ENCODE measurements at places on chromosomes 7 and 10.

GRCh38 chr10:78511324-78512204 is 477.9 kb downstream of the RPS24 start:
- DNase-seq, result no peak

DNA sequence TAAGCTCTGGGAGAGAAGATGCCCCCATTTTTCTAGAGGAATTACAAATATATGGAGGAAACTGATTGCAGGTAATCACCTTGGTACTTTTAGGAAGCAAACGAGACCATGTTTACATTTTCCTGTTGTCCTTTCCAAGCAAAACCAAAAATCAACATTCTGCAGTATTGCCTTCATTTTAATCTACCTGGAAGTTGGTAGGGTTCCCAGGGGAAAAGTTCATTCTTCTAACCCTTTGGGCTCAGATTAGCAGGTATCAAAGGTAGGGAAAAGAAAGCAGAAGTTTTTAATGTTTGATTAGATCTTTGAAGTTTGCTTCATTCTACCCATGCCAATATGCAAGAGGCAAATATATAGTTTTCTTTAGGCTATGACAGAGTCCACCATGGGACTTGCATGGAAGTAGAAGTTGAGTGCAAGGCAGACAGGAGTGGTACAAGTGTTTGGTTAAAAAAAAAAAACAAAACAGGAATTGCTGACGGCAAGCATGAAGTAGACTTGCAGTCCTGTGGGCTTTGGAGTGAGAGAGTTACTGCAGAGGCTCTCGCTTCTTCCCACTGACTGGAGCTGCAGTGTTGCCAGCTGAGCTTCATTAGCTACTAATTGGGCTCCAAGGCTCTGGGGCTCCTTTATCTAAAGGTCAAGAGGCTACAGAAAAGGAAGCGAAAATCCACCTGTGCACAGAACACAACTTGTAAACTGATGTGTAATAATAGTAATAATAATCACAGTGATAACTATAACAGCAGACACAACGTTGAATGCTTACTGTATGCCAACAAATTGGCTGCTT is 28.9 kb upstream of the ASAH2 start:
- no peak for DNase-seq

DNA sequence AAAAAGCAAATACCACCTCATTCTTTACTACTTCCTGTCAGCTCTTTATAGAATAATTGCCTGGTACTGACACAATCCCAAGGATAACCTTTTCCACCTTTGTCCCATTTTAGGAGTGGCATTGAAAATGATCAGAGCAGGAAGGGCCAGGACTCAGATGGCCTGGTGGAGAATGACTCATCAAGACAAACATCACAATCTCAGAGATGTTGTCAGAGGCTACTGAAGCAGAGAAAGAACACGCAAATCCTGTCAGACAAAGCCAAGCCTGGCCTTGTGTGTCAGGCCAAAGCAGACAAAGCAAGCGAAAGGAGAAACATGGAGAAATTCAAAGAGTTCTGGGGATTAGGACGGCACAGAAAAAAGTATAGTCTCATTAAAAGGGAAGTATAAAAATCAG is 40.9 kb downstream of the NSUN6 start:
- DNase-seq, result peak; percentile 62

- peak; percentile 9 for DNase-seq
Measured at GRCh38 chr7:112779667-112780066, 10.5 kb downstream of the TMEM168 start.

DNA sequence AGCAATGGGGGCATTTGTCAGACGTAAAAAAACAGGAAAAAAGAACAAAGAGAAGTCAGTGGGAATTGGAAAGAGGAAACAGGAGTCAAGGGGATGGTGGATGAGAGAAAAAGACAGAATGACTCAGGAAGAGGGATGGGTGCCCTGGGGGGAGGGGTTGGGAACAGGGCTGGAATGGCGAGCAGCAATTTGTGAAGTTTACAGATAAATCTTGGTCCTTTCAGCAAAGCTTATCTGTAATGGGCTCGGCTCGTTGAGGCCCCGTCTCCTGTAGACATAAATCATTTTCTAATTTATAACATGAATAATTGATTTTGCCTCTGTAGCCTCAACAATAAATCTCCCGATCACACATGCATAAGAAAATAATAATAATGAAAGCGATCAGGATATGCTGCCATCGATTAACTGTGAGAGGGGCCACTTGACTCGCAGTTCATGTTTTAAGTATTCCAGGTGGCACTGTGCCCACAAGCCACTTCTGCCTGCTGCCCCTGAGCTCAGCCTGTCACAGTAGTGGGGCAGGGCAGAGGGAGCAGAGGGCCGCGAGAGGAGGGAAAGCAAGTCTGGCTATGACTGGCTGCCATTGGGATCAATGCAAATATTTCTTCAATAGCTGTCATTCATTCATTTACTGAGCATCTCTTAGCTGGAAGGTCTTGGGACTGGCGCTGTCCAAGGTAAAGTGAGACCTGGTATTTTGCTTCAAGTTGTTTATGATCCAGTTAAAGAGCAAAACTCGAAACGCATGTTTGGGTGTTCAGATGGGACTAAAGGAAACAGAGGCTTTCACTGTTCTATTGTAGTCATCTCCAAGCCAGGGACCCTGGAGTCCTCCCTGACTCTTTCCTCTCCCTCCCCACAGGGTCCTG is 47.4 kb upstream of the R3HCC1L start:
- DNase-seq, result no peak

GRCh38 chr7:155001756-155002410 is 1.0 kb downstream of the PAXIP1 start:
- DNase-seq, result peak; percentile 8

- no peak for DNase-seq
Measured at GRCh38 chr7:139299296-139299695, 41.8 kb upstream of the FMC1 start.

GRCh38 chr10:45354261-45354660 is 19.8 kb upstream of the ALOX5 start:
- DNase-seq, result peak; percentile 56

DNA sequence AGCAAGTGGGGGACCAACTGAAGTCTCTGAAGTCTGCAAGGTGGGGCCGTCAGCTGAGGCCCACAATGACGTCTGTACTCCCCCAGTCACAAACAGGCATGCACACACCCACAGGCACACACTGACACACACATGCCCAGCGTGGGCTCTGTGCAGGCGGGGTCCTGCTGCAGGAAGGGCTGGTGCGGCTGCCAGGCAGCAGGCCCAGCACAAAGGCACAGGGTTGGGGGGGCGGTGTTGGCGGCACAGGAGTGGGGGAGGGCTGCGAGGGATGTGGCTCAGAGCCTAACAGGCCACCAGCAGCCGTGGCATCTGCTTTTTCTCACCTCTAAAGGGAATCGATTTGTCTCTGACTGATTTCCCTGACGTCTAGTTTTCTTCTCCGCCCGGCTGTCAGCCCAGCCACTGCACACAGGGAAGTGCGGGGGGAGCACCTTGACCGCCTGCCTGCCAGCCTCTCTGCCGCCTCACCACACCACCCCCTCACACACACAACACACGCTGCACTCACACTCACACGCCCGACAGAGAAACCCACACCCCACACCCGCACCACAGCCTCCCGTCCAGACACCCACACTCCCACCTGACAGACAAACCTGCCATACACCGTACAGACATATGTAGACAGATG is 43.5 kb upstream of the ZMIZ1 start:
- no peak for DNase-seq

DNA sequence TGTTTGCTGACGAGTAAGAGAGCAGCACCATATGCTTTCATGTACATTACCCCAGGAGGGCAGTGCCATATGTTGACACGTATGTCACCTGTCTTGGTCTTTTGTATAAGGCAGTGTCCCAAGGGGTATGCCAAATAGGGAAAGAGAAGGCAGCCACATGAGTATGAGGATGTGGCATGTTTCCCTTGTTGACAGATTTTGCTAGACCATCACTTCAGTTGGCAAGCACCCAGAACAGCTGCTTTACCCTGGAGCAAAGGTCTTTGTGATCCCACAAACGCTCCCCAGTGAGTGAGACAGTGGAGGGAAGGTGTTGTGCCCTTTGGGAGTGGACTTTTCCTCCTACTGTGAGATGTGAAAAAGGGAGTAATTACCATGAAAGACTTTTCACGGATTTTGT is 350.1 kb downstream of the ETV1 start:
- DNase-seq, result no peak

GRCh38 chr7:22635349-22635748 is 91.7 kb upstream of the IL6 start:
- no peak for DNase-seq

DNA sequence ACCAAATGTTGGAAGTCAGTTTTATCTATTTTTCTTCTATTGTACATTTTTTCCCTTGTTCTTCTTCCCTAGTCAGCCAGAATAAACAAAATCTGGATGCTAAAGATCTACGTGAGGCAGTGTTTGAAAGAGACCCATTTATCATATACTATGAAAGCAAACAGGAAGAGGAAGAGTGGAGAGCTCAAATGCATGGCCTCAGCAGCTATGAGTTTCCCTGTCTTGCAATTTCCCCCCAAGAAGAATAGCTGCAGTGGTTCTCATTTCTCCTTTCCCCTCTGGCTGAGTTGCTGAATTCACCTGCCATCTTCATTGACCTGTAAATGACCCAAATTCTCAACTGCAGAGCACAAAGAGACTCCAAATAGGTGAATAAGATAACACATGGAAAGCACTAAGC is 347.1 kb upstream of the NRP1 start:
- no peak for DNase-seq

DNA sequence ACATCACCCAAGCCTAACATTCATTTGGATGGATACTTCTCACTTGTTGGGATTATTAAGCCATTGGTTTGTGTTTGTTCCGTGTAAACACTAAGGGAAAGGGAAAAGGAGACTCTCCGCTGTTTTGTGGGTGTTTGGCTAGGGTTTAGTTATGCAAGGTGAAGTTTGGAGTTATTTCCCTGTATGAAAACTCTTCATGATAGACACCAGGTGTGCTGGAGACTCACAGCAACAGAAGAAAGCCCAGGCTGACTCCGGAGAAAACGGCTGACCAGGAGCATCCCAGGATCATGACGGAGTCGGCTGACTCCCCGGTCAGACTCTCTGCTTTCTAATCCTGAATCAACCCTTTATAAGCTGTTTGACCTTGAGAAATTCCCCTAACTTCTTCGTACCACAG is 94.1 kb upstream of the KLF6 start:
- DNase-seq, result no peak

- peak; percentile 75 for DNase-seq
Measured at GRCh38 chr10:30436191-30436611, 2.2 kb downstream of the MAP3K8 start.

- DNase-seq, result no peak
Measured at GRCh38 chr10:99533496-99534449, 1.0 kb downstream of the NKX2-3 start.

GRCh38 chr7:138449580-138449979 is 10.5 kb upstream of the TRIM24 start:
- no peak for DNase-seq

- DNase-seq, result peak; percentile 99
Measured at GRCh38 chr10:126247446-126247975, 140.8 kb downstream of the ADAM12 start.

GRCh38 chr7:133971625-133972024 is 155.5 kb upstream of the LRGUK start:
- no peak for DNase-seq

DNA sequence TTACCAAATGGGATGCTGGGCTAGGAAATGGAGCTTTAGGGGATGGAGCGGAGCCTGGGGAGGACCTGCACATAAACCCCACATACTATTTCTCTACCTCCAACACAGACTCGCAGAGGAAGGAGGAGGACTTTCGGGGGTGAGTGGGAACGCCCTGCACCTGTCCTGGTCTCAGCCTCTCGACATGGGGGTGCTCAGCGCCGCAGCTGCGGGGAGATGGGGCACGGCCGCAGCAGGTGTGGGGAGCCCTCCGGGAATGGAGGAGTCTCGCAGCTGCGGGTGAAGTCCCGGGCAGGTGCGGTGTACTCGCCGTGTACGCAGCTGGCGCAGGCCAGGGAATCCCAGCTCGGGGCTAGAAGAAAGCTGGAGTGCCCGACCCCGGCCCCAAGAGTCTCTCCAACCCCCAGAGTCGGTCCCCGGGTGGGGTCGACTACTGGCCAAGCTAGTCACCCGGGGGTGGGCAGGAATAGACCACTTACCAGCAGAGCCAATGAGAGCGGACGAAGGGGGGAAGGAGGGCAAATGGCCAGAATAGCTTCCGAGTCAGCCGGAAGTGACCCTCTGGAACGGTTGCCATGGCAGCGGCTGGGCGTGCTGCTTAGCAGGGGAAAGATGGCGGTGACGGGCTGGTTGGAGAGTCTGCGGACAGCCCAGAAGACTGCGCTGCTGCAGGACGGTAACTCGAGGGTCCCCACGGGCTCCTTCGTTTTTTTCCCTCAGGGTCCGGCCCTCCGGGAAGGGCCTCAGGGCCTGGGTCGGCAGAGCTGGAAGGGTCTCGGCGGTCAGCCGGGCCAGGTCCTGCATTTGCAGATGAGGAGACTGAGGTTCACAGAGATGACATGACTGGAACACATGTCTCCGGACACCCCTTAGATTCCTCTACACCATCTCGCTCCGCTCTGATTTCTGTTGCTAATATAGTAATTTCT is at the start of the genes DPCD and POLL:
TSS of gene DPCD (plus strand) at position 597 of the 929 bp plus-strand sequence. CDS start at position 613, 16 bp downstream.
TSS of gene POLL (minus strand) at position 533 of the 929 bp plus-strand sequence. CDS start 897 bp downstream, outside the sequence.
- peak; percentile 95 for DNase-seq

Data from EL (cell line).